Testis (tissue), 5 donors: ENCODE measurements at places on chromosomes 1 and 21. TPM values are rescaled to one million over a fixed set of nuclear protein-coding genes. Genes with fewer than 3 reads are reported as not detected.

MSH4 gene
- polyA plus RNA-seq = 4.6 TPM

COL16A1 gene
- polyA plus RNA-seq = 96.4 TPM

AUNIP gene
- polyA plus RNA-seq = 28.5 TPM

ACP6 gene
- polyA plus RNA-seq = 21.6 TPM

PADI2 gene
- 3.2 TPM for polyA plus RNA-seq

CHAF1B gene
- polyA plus RNA-seq = 6.5 TPM

TTC39A gene
- polyA plus RNA-seq = 120 TPM

TMPRSS15 gene
- polyA plus RNA-seq = 0.40 TPM

ELAPOR1 gene
- 82.3 TPM for polyA plus RNA-seq

LCE1F gene
- polyA plus RNA-seq = not detected

CCDC185 gene
- 64.8 TPM for polyA plus RNA-seq

RIMS3 gene
- polyA plus RNA-seq = 8.3 TPM

TBX15 gene
- polyA plus RNA-seq = 1.5 TPM

APP gene
- polyA plus RNA-seq = 409 TPM

CORT gene
- 0.98 TPM for polyA plus RNA-seq

EPHX1 gene
- polyA plus RNA-seq = 161 TPM

PGLYRP3 gene
- polyA plus RNA-seq = 0.28 TPM

LAMC1 gene
- 64.5 TPM for polyA plus RNA-seq

GLIS1 gene
- 2.9 TPM for polyA plus RNA-seq
